Activated CD4-positive, CD25-positive, alpha-beta regulatory T cell (primary cell): ENCODE measurements at places on chromosomes 4 and X.

DNA sequence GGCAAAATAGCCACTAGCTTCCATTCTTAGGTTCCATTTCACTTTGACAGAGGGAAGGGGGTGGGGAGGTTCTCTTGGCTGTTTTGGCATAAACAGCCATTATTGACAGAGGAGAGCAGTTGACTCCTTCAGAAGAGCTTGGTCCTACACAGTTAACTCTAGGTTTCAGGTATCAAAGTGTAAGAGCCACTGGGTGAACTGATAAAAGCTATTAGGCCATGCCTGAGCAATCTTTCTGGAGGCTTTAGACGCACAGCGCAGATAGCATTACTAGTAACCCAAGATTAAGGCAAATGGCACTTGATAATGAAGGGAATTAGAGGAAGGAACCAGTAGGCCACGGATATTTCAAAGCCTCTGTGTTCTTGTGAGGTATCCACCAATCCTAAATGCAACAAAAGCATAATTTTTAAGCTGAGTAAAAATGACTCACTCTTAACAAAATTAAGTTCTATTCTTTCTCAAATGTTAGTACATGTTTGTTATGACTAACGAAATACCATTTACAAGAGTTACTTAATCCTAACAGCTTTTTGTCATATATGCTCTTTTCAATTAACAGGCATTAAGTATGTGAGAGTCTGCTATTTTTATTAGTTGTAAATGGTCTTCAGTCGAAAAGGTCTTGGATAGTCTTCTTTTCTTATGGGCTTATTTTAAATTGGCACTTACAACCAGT, 53.6 kb downstream of the SLC7A11 start:
- DNase-seq, result no peak

DNA sequence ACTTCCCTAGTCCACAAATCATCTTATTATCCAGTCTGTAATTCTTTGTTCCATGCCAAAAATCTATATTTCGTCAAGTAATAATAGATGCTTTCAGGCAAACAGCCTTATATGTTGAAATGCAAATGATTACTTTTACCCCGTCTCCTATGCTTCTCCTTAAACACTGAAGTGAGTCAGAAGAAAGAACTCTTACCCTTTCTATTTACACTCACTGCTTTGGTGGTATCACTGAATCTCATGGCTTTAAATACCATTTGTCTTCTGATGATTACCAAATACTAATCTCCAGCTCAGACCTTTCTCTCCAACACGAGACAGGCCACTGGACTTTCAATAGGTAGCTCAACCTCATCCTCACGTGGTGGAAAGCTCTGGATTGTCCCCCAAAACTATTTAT, 558.1 kb downstream of the IL1RAPL1 start:
- DNase-seq, result no peak

- no peak for DNase-seq
These were observed 10.2 kb upstream of the GRIA3 start for GRCh38 chrX:123173833-123174232.

- no peak for DNase-seq
These were observed 6.1 kb downstream of the TMEM192 start for GRCh38 chr4:165106518-165106917.

DNA sequence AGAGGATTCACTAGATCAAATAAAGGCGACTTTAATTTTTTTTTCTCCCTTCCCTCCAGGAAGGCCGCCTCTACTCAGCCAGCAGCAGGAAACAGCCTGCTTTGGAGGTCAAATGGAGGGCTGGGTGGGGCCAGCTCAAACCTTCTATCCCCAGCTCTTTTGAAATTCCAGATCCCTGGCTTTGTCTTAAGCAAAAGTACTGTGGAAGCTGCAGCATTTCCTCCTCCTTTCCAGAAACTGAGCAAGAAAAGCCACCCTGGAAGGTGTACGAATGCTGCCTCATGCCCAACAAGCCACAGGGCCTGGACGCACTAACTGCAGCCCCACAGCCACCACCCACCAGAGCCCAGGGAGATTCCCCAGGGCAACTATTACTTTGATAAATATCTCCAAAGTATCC, 55.1 kb upstream of the ZCCHC13 start:
- no peak for DNase-seq

DNA sequence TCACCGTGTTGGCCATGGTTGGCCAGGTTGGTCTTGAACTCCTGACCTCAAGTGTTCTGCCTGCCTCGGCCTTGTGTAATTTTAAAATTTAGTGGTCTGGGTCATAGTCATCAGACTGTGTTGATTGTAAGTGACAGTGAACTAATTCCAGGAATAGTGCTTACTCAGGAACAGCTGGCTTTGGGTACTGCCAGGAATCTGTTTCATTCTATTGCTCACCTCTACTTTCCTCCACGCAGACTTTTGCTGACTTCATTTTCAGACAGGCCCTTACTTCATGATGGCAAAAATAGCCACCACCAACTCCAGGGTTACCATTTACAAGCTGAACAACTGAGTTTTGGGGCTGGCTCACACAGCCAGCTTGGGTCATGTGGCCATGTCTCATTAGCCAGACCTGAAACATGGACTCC, 54.6 kb downstream of the FNIP2 start:
- DNase-seq, result no peak

DNA sequence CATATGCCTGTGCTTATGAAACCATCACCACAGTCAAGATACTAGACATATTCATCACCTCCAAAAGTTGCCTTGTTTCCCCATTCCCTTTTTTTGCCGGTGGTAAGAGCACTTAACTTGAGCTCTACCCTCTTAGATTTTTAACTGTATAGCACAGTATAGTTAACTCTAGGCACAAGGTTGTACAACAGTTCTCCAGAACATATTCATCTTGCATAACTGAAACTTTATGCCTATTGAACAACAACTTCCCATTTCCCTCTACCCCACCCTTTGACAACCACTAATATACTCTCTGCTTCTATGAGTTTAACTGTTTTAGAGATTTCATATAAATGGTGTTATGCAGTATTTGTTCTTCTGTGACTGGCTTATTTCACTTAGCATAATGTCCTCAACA, 119.3 kb downstream of the ASB9 start:
- DNase-seq, result no peak

DNA sequence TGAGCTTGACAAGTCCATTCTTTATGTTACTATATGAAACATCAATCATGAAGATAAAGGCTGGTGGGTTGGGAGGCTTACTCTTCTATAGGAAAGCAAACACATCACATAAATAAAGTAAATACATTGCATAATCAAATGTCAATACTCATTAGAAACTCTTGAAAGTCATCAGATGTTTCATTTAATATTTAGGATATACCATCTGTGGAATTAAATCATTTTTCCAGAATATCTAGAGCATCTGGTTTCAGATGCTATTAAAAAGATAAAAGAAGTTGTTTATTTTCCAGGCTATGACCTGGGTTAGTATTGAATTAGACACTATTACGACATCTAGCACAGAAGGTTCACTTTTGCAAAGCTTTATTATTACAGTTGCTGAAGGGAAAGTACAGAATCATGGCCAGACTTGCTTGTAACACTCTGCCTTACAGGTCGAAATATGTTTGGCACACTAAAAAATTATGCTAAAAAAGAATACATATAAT, 72.6 kb downstream of the METTL14 start:
- no peak for DNase-seq

DNA sequence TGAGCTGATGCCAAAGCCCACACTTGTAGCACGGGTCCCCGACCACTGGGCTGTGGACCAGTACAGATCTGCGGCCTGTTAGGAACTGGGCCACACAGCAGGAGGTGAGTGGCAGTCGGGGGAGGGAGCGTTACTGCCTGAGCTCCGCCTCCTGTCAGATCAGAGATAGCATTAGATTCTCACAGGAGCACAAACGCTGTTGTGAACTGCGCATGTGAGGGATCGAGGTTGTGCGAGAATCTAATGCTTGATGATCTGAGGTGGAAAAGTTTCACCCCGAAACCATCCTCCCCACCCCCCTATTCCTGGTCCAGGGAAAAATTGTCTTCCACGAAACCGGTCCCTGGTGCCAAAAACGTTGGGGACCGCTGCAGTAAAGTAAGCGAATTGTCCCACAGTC, 292.0 kb downstream of the DCTD start:
- no peak for DNase-seq

DNA sequence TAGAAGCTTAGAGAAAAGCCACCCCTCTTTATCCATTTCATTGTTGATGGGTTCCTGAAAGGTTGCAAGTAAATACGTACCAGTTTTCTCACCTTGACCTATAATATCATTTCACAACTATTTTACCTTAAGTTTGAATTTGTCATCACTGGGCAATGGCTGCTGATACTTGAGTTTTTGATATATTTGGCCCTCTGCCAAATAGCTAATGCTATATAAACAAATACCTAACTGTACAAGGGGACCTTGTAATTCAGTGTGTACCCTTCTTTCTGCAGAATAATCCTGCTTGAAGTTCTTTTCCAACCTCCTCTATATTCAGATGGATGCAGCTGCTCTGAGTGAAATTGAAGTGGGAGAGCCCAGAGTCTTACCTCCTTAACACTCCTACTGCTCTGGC, 19.0 kb upstream of the GLUD2 start:
- no peak for DNase-seq

GRCh38 chr4:30543057-30543456, 177.1 kb upstream of the PCDH7 start:
- no peak for DNase-seq

- no peak for DNase-seq
These were observed 31.4 kb downstream of the NUP54 start for GRCh38 chr4:76116821-76117220.

GRCh38 chrX:78106651-78106986, 2.6 kb downstream of the PGK1 start:
- no peak for DNase-seq

GRCh38 chr4:32560306-32560705, 1840.1 kb downstream of the PCDH7 start:
- no peak for DNase-seq

DNA sequence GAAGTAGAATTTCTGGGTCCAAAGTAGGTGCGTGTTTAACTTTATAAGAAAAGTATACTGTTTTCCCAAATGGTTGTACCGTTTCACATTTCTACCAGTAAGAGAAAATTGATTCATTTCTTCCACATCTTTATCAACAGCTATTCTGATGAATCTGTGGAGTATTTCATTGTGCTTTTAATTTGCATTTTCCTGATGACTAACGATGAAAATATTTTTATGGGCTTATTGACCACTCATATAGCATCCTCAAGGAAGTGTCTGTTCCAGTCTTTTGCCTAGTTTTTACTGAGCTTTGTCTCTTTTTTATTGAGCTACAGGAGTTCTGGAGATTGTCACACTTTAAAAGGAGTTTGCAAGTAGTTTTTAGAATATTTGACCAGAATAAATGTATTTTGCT, 92.6 kb downstream of the ASB9 start:
- no peak for DNase-seq

DNA sequence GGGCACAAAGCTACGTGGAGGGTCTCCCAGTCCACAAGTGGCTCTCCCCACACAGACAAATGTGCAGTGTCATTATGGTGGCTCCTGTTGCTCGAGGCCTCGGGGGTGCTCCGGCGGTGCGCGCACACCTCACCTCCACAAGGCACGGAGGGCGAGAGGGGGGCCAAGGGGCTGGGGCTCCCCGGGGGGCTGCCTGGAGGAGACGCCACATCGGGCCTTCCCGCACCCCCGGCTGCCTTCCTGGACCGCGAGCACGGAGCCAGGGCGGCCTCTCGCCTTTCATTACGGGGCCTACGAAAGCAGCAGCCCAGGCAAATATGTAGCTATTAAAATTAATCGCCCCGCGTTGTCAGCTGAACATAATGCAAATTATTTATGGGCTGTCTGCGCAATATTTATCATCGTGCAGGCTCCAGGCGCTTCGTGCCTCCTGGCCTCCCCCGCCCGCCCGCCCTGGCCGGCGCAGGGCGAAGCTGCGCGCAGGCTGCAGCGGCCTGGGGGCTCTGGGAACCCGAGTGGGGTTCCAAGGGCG, 70.8 kb upstream of the BCOR start:
- DNase-seq, result no peak

DNA sequence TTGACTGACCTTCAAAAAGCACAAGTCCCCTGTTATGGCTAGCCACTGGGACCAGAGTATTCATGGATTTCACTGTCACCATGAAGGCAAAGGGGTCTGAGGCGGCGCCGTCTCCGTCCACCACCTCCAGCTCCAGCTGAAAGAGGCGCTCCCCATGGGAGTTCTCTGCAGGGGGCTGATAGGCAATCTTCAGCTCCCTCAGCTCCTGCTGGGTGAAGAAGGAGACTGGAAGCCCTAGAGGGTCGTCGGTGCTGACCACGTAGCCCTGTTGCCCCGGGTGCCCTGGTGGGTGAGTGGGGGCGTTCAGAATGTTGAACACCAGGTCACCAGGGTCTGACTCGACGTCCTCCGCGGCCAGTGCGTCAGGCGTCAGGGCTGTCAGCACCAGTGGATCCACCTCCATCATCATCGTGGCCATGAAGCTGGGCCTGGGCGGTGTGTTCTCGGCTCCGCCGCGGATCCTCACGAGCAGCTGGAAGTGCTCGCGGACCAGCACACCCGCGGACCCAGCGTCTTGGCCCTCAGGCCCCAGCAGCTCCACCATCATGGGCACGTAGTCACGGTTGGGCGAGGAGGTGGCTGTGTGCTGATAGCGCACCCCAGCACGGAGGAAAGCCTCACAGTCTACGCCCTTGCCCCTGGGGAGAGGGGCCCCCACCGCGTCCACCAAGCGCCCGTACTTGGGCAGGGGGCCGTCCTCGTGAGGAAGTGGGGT, 987 bp downstream of the FREM3 start:
- no peak for DNase-seq

DNA sequence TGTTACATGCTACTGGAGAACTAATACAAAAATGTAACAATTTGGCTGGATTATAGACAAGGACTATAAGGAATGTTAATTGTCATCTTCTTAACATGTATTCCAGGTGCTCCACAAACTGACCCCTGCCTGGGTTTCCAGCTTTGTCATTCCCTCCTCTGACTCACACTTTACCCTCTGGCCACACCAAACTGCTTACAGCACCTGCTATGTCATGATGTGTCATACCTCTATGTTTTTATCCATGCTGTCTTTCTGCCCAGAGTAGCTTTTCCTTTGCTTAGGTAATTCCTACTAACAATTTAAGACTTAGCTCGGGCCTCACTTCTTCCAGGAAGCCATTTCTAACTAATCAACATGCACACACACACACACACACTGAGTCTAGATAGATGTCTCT, 14.0 kb upstream of the SHROOM4 start:
- DNase-seq, result no peak

- DNase-seq, result no peak
These were observed 30.5 kb upstream of the PRKX start for GRCh38 chrX:3743801-3744439.

- no peak for DNase-seq
These were observed 512.0 kb upstream of the FAT1 start for GRCh38 chr4:187235456-187236170.
